ENCODE measurements at places on chromosomes 5 and 9. TPM values are rescaled to one million over a fixed set of nuclear protein-coding genes. Genes with fewer than 3 reads are reported as not detected.

Gene PAEP
- total RNA-seq, result not detected

Gene CNTNAP3B
- 29.2 TPM for total RNA-seq

Gene ACOT12
- total RNA-seq, result not detected

Gene MSX2
- total RNA-seq, result 6.5 TPM

Gene HBEGF
- 1.2 TPM for total RNA-seq

Gene SPINK7
- not detected for total RNA-seq

GRCh38 chr9:16312962-16313546 is 557.4 kb downstream of the BNC2 start:
- no peak for DNase-seq

DNA sequence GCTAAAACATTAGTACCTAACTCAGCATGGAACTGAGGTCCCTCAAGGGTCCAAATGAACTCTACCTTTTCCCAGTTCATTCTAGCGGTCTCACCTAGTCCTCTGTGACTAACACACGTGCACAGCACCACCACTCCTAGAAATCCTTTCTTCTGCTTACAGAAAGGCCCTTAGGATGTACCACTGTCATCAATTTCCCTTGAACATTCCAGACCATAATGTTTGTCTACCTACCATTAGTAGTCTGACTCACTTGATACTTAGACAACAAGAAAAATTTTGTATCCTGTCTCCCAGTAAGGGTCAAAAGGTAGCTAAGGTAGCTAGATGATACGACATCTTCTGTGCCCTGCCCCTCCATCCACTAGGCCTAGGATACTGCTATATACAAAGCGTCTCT is 166.6 kb downstream of the TSSK1B start:
- DNase-seq, result no peak

DNA sequence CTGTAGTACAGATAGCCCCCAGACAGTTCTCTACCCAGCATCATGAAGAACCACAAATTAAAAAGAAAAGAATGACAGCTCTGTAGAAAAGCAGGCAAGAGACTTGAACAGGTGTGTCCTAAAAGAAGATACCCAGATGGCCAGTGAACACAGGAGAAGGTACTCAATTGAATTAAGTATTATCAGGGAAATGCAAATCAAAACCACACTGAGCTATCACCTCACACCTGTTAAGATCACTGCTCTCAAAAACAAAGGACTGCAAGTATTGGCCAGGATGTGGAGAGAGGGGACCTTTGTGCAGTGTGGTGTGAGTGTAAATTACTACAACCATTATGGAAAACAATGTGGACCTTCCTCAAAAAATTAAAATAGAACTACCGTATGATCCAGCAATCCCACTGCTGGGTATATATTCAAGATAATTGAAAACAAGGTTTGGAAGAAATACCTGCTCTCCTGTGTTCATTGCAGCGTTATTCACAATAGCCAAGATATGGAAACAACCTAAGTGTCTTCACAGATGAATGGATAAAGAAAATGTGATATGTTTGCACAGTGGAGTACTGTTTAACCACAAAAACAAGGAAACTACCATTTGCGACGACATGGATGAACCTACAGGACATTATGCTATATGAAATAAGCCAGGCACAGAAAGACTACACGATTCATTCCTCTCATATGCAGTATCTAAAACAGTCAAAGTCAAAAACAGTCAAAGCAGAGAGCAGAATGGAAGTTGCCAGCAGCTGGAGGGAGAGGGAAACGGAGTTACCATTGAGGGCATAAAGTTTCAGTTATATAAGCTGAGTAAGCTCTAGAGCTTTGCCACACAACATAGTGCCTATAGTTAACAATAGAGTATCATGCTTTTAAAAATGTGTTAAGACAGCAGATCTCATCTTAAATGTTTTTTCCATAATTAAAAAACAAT is 102.6 kb downstream of the WNK2 start:
- no peak for DNase-seq

- no peak for DNase-seq
These were observed 300.8 kb upstream of the MSX2 start for GRCh38 chr5:174423558-174423957.

- DNase-seq, result no peak
These were observed 50.7 kb downstream of the TRIP13 start for GRCh38 chr5:943201-943917.

GRCh38 chr5:128436749-128437188 is 101.3 kb downstream of the FBN2 start:
- no peak for DNase-seq

- DNase-seq, result no peak
These were observed 29.2 kb downstream of the CD14 start for GRCh38 chr5:140603734-140604133.

DNA sequence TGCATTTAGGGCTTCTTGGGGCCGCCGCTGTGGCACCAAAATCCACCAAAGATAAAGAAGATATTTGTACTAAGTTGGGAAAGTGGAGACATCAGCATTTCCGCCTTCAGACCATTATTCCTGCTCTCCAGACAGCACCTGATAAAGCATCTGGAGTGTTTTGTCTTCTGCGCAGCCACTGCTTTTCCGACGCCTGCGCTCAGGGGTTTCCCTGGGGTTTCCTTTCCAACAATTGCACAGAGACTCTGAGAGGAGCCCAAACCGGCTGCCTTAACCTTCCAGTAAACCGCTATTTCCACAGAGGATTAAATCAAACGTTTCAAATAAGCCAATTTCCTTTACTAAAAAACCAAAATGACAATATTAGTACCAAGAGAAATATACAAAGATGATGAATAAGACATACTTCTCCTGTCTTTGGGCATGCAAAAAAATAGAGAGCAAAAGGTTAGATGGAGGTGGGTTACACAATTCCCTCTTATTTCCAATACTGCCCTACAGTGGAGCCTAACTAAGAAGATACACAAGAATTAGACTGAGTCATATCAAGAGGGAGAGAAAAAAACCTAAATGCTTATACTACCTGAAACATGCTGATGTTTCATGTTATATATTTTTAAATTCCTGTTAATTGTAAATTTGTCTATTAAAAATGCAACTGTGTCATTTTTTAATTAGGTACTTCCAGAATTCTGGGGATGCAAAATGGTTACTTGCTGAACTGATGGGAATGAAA is 98.4 kb downstream of the MAPKAP1 start:
- peak; percentile 44 for DNase-seq

- DNase-seq, result no peak
These were observed 19.0 kb downstream of the SEC61B start for GRCh38 chr9:99241106-99241505.

DNA sequence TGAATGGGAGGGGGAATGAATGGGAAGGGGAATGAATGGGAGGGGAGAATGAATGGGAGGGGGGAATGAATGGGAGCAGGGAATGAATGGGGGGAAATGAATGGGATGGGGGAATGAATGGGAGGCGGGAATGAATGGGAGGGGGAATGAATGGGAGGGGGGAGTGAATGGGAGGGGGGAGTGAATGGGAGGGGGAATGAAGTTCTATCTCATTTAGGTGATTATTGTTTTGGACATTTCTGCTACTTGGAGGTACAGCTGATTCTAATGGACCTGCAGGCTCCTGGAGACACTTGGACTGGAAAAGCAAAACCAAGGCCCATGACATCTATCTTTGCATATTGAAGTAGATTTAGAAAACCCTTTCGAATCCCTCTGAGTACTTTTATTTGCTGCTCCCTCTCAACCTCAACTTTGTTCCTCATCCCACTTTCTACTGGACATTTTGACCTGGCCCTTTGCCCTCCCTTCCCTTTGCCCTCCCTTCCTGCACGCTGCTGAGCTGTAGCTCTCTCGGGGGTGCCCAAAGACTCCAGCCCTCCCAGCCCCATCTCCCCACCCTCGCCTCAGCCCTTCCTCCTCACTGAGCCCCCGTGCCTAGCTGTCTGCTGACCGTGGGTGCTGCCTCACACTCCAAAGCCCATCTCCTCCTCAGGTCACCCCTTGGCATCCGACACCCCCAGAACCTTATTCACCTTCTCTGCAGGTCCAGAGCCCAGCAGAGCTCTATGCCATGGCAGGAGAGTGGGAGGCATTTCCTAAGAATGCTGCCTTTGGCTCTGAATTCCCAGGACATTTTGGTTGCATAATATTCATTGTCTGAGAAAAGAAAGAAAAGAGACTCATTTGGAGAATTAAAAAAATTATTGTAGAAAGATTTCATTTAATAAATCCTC is 19.9 kb upstream of the LPCAT1 start:
- no peak for DNase-seq

- DNase-seq, result peak; percentile 80
These were observed 50.9 kb upstream of the SARDH start for GRCh38 chr9:133788819-133789717.

DNA sequence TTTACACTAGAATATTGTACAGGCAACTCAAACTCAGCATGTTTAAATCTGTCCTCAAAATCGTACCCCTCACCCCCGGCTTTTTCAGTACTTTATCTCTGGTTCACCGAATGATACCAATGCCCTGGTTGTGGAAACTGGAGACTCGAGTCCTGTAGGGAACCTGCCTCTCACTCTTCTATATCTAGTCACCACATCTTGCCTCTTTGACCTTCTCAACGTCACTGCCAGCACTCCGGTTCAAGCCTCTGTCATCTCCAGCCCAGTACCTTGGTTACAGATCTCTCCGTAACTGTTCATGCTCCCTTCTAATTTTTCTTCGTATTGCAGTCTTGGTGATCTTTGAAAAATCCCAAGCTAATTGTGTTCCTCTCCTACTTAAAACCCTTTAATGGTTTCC is 6.7 kb downstream of the SLC44A1 start:
- DNase-seq, result no peak

DNA sequence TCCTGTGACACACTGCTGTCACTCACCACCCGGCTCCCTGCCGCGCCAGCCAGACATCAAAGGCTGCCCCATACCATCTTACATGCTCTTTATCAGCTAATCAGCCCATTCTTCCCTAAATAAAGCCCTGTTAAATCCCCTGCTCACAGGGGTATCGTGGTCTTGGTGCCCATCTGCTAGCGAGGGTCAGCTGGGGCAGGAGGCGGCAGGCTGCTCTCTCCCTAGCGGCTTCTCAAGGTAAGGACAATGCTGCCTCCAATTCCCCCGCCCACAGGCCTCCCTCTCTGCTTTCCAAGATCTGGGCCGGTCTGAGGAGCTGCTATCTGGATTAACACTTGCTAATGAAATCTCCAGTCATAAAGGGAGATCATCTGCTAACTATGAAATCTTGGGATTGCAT is 26.8 kb downstream of the BARHL1 start:
- no peak for DNase-seq

DNA sequence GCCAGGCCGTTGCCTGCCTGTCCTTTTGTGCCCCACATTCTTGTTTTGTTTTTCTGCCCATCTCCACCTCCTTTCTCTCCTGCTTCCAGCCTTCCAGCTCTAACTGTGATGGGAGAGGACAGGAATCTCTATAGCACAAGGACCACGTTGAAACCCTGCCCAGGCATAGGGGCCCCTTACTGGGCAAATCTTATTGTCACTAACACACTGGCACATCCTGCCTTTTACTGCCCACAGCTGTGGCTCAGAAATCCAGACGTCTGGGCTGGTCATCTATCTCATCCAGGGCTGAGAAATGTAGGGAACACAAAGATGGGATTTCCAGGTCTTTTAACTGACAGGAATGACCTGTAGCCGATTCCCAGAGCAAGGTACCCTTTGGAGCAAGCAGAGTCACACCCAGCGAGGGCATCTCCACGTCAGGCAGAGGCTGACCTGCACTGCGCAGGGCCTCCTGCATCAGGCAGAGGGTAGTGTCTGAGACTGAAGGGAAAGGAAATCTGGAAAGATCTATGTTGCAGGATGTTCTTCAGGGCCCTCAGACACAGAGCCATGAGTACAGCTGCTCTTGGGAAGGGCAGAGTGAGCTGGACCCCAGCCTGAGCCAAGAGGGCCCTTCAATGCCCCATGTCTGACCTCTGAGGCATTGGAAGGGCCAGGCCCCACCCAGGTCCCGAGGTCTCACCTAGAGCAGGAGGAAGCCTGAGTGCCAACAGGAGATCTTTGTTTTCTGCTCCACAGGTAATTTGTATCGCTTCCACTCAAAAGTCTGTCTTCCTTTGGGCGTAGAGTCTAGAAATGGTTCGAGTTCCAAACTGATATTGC is 278.8 kb downstream of the FSTL4 start:
- no peak for DNase-seq

- no peak for DNase-seq
These were observed 524 bp downstream of the MEGF10 start for GRCh38 chr5:127290946-127291693.

- DNase-seq, result no peak
These were observed 18.1 kb downstream of the C1QTNF2 start for GRCh38 chr5:160352308-160352707.

DNA sequence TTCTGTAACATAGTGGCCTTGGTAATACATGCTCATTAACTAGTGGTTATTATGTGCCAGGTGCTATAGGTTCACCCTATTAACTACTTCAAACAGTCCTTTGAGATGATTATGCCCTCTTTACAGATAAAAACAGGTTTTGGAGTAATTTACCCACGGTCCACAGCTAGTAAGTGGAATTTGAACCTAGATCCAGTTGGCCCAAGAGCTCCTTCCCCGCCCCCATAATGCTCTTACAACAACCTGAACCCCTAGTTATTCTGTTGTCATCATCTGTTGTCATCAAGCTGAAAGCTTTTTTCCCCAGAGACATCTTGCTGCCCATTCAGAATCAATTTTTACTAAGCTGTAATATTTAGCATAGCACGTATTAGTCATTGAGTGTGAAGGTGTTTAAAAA is 23.2 kb downstream of the XPA start:
- no peak for DNase-seq

DNA sequence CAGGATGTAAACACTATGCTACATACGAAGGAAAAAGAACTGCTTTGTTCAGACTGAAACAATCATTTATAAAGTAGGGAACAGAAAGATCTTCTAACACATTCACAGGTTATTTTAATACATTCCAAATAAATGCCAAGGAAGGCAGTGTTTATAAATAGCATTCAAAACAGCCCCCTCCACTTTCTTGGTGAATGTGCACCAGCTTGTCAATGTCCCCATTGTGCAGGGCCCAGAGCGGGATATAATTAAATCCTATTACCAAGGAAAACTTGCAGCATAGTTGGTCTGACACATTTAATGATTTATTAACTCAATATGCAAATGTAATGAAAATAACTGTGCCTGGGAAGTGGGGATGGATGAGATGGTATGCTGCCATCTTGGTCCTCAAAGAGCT is 135.9 kb upstream of the RAD23B start:
- no peak for DNase-seq

DNA sequence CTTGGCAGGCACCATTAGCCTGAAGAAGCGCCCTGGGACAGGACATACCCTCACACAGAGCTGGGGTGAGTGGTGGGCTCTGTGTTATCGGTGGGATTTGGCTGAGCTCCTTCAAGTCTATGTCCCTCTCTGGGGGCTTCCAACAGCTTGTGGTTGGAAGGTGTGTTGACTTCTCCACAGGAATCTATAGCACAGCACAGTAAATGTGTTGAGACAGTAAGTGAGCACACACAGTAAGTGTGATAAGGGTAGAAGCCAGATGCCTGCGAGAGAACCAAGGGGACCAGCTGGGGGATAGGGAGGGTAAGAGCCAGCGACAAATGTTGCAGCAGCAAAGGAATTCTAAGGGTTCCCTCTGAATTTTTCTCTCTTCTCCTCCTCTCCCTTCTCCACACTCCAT is 448.0 kb downstream of the KDM4C start:
- DNase-seq, result no peak
